ENCODE measurements at places on chromosomes 6 and 20. TPM values are rescaled to one million over a fixed set of nuclear protein-coding genes. Genes with fewer than 3 reads are reported as not detected.

The CST4 gene
- total RNA-seq, result not detected

The AURKA gene
- 1.6 TPM for total RNA-seq

The TAGAP gene
- 4.9 TPM for total RNA-seq

The RAB44 gene
- total RNA-seq, result 1.0 TPM

The CRIP3 gene
- 1.5 TPM for total RNA-seq

The SCUBE3 gene
- total RNA-seq, result 10.0 TPM

The ERVFRD-1 gene
- total RNA-seq, result 0.18 TPM

The RIPOR3 gene
- 5.0 TPM for total RNA-seq

The TMEM200A gene
- 4.5 TPM for total RNA-seq

The CDH26 gene
- 31.0 TPM for total RNA-seq

The DACT2 gene
- 0.94 TPM for total RNA-seq

The MTG2 gene
- 35.5 TPM for total RNA-seq

The AVP gene
- not detected for total RNA-seq

The CCR6 gene
- total RNA-seq, result not detected

The CCN6 gene
- not detected for total RNA-seq

The GHRH gene
- total RNA-seq, result not detected

The DEFB118 gene
- total RNA-seq, result not detected

The FAM217A gene
- not detected for total RNA-seq

The MED20 gene
- total RNA-seq, result 23.8 TPM

The GPR6 gene
- not detected for total RNA-seq

The RIMS4 gene
- total RNA-seq, result 0.44 TPM

The HLA-DRB1 gene
- total RNA-seq, result 109 TPM

The DUSP22 gene
- 48.9 TPM for total RNA-seq

The AIF1 gene
- 6.7 TPM for total RNA-seq

The TRIM31 gene
- total RNA-seq, result 0.78 TPM

The MAP7 gene
- total RNA-seq, result 37.0 TPM

The C6orf58 gene
- total RNA-seq, result 0.55 TPM

The TMC2 gene
- not detected for total RNA-seq

The TMEM217 gene
- total RNA-seq, result 1.2 TPM

The CAGE1 gene
- total RNA-seq, result not detected

The OPRM1 gene
- not detected for total RNA-seq

The DUSP15 gene
- 4.7 TPM for total RNA-seq

The SSTR4 gene
- not detected for total RNA-seq

The CABLES2 gene
- total RNA-seq, result 4.0 TPM

The DNAH8 gene
- 0.13 TPM for total RNA-seq

The MCCD1 gene
- total RNA-seq, result not detected

The OVOL2 gene
- 16.2 TPM for total RNA-seq

The MATN4 gene
- not detected for total RNA-seq

The LRRN4 gene
- total RNA-seq, result not detected

The OR2H1 gene
- not detected for total RNA-seq

The MYLK4 gene
- total RNA-seq, result 1.3 TPM

The NMBR gene
- not detected for total RNA-seq

The SAPCD1 gene
- total RNA-seq, result 2.8 TPM

The HSPA1L gene
- total RNA-seq, result 1.7 TPM

The SYCP2L gene
- 0.26 TPM for total RNA-seq
